ENCODE measurements at places on chromosomes 3 and 15.
A peak's percentile ranks its signal among the peaks of the same experiment; 100 is the strongest.

DNA sequence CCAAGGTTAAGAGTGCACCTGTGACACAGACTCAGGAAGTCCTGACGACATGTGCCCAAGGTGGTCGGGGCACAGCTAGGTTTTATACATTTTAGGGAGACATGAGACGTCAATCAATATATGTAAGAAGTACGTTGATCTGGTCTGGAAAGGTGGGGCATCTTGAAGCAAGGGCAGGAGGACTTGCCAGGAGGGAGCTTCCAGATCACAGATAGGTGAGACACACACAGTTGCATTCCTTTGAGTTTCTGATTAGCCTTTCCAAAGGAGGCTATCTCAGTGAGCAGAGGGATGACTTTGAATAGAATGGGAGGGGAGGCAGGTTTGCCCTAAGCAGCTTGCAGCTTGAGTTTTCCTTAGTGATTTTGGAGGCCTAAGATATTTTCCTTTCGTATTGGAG lies 257.4 kb downstream of the CGGBP1 start:
- no peak for DNase-seq

GRCh38 chr3:119084371-119085069 lies 49.9 kb upstream of the IGSF11 start:
- no peak for DNase-seq

- DNase-seq: peak; percentile 61
These were observed 146.6 kb downstream of the TBL1XR1 start for GRCh38 chr3:177050501-177051237.

DNA sequence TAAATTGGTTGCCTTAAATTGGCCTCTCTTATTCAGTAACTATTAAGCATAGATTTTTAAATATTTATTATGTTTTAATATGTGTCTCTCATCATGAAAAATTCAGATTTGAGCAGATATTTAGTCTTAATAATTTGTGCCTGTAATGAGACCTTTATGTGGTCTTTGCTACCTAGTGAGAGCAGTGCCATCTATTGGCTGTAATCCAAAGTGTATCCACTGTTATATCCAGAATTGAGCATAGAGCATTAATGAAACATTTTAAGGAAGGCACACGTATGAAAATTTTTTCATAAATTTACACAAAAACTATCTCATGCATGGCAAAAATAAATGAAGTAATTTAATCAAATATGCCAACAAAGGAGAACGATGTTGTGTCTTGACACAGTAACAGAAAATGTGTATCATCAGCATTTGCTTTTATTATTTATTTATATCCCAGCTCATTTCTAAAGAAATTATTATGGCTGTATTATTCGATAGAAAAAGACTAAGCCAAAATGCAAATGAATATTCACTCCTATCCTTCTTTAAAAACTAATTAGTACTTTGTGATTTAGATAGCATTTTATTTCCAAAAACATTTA lies 203.5 kb downstream of the RSRC1 start:
- DNase-seq: peak; percentile 45

GRCh38 chr3:99934975-99935797 lies 117.5 kb downstream of the CMSS1 start:
- DNase-seq: no peak

DNA sequence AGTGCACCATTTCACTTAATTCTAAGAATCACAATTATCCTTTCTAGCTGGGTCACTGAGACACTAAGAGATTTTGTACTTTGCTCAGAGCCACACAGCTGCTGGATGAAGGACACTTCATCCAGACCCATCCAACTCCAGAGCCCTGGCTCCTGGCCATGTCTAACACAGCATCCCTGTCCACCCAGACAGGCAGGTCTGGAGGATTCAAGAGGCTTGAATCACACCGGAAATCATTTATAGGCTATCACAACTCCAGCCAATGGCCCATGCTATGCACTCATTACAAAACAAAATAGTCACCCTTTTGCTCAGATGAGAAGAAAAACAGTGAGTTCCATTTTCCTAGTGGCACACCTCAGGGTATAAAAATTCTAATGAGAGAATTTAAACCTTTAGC lies 198.2 kb upstream of the LMCD1 start:
- DNase-seq: no peak

DNA sequence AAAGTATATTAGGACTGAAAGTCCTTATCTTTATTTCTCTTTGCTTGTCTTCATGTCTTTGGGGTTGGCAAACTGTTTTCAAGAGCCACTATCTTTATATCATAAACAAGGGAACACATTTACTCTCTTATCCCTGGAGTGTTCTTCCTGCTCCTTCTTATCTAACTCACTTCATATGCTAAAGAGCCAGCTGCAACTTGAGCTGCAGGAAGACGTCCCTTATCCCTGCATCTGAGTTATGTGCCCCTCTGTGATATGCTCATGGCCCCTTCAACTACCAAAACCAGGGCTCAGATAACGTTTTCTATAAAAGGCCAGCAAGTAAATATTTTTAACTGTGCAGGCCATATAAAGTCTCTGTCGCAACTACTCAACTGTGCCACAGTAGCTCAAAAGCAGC lies 137.0 kb upstream of the CRBN start:
- DNase-seq: no peak

- DNase-seq: peak; percentile 80
These were observed 183.8 kb upstream of the IL12A start for GRCh38 chr3:159804726-159805410.

DNA sequence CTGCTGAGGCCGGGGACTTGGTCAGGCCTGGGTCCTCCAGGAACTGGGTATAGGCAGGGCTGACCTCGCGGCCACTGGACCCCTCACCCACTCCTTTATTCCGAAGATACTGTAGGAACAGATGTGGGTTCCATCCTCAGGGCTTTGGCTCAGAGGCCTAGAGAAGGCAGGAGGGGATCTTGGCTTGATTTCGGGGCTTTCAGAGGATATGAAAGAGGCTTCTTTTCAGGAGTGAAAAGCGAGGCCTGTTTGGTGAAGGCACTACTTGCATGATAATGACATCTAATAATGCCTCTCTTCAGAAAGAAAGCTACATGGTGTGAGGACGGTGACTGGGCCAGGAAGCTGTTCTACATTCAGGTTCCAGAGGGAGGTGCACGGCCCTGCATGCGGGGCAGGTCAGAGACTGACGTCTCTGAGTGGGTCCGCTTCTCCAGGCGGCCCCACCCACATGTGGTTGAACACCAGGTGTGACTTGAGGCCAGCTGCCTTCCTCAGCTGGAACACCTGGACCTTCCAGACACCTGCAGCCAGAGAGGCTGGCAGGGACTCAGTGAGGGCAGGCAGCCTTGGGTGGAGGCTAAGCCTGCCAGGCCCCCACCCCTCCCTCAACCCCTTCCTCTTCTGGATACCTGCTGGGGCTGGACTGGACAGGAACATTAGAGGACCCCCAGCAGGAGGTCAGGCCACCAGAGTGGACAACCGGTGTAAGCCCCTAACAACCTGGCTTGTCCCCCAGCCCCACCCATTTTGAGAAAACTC lies 31.1 kb upstream of the HHATL start:
- no peak for DNase-seq

GRCh38 chr3:27479806-27480543 lies 4.2 kb downstream of the SLC4A7 start:
- no peak for DNase-seq

- DNase-seq: no peak
These were observed 57.3 kb downstream of the LSM3 start for GRCh38 chr3:14235912-14236295.

GRCh38 chr3:19183584-19183983 lies 35.3 kb downstream of the KCNH8 start:
- DNase-seq: no peak

GRCh38 chr15:38010395-38010794 lies 76.0 kb downstream of the TMCO5A start:
- DNase-seq: no peak

DNA sequence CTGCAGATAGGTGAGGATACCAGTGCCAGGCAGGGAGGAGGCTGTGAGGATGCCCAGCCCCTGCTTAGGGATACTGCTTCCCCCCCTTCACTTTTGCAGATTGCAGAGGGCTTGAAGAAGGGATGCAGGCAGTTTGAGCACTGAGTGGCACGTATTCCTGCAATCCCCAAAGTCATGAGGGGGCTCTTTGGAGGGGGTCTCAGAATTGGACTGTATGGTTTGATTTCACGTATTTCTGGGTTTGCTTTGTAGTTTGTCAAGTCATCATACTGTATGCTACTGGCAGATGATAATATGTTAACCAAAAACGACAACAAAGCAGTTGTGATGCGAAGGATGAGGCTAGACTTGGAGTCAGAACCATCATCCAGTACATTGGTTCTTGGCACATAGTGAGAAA lies 28.1 kb downstream of the CHST14 start:
- DNase-seq: no peak

GRCh38 chr15:57640930-57641682 lies 49.4 kb downstream of the MYZAP start:
- no peak for DNase-seq

DNA sequence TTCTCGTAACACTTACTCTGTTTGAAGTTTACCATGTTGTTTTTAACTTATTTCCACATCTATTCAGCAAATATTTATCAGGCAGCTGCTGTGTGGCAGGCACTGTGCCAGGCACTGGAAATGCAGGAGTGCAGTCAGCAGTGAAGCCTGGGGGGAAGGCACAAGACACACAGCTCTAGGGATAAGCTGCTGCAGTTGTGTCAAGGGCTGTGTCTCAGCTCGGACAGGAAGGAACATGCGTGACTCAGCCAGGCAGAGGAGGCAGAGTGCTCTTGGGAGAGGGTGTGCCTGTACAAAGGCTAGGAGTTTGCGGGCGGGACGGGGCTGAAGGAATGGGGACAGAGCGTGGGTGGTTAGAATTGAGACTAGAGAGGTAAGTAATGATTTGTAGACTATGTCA lies 24.7 kb downstream of the LYSMD4 start:
- DNase-seq: no peak

- DNase-seq: no peak
These were observed 26.1 kb downstream of the ATRIP start for GRCh38 chr3:48472673-48472922.

DNA sequence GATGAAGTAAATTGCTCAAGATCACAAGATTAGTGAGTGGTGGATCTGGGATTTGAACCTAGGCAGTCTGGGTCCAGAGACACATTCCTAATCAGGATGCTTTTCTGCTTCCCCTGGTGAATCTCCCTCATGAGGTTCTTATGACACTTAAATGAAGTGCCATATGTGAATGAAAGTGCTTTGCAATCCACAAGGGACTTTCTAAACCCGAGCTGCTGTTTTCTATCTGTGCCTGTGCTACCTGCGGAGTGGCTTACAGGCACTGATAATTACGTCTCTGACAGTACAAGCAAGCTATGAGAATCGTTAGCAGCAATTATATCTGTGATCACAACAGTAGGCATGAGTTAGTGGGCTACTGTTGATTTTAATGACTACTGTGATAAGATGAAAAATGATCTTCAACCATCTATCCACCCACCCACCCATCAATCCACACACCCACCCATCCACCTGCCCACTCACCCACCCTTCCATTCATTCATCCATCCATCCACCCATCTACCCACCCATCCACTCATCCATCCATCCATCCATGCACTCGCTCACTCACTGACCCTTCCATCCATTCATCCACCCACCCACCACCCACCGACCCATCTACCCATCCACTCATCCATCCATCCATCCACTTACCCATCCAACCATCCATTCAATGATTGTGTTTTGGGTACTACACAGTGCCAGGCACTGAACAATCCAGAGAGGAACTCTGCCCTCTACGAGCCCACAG lies 51.8 kb downstream of the ATP2B2 start:
- no peak for DNase-seq

- no peak for DNase-seq
These were observed 87.4 kb downstream of the NFKBIZ start for GRCh38 chr3:101936419-101937356.

GRCh38 chr3:52232279-52233107 lies 6.5 kb downstream of the TWF2 start:
- DNase-seq: no peak

DNA sequence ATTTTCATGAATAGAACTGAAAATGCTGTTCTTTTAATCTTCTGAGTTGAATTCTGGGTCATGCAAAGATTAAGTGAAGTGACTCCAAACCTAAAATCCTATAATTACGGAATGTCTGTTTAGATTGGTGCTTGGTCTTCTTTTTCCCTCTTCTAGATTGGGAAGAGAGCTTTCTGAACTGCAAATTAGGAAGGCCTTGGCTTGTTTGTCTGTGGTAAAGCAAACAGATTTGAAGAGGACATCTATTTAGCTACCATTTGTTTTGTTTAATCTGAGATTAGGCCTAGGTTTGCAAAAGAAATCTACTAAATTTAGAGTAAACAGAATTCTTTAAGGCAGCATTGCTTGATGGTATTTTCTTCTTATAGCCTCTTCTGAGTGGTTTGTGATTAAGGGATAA lies 23.5 kb downstream of the PAQR9 start:
- no peak for DNase-seq

DNA sequence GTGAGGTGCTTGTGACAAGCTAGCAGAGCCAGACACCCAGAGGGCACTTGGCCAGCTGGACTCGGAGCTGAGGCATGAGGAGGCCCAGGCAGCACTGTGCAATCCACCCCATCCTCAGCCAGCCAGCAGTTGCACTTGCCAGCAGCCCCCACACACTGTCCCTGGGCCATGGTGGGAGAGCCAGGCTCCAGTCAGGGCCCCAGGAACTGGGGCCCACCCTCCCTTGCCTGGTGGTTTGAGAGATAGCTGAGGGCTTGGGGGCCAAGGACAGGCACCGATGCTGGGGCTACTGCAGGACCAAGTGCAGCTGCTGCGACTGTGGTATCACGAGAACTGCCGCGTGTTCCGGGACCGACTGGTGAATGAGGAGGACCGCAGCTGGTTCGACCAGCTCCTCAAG lies 63.5 kb downstream of the DNAH1 start:
- DNase-seq: no peak

DNA sequence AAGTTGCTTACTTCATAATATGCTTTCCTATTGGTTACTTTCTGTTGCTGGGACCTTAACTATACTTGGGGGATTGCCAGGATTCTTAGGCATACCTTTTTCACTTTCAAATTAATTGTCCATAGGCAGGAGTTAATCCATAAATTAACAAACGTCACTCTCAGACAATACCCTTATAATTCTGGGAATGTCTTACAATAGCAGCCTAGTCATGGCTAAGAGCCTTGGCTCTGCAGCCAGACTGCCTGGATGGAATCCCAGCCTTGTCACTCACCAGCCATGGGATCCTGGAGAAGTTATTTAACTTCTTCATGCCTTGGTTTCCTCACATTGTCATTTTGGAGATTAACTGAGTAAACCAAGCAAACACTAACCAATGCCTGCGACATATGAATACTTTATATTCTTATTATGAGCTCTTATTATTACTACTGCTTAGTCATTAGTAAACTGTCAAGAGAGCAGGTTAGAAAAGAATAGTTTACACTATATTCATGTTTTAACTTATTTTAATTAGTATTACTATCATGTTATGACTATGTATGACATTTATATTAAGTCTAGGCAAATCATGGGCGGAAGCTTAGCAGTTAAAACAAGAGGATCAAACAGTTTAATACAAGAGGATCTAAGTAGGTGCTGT lies 29.0 kb downstream of the GYG1 start:
- DNase-seq: no peak

Data from NCI-H1436 (cell line).